Thyroid gland (tissue), 4 donors: ENCODE measurements at places on chromosomes 12 and 14.

DNA sequence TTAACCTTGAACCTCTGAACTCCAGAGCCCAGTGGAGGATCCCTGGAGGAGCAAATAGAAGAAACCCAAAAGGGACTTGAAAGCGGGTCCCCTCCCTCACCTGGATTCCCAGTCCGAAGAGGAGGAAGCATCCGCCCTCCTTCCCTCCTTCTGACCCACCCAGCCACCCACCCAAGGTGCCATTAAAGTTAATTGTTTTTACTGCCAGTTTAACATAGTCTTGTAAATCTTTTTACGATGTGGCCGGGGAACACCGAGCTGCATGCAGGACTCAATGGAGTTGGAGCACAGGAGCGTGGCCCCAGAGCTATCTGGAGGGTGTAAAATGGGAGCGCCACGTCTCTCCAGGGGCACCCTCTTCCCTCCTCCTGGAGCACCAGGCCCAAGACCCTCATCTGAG, 49.9 kb upstream of the TBX3 start:
- no peaks in the 10 kb centered on the region for H3K27me3 ChIP-seq
- peaks cover 3% of the 10 kb centered on the region for H3K4me1 ChIP-seq

- H3K4me1 ChIP-seq: peaks cover 9% of the 10 kb centered on the region
- H3K27ac ChIP-seq: no peak overlapping the region
- no peak for DNase-seq
- H3K36me3 ChIP-seq: no peaks in the 10 kb centered on the region
Observed at GRCh38 chr12:93109551-93110203, 180.6 kb upstream of the EEA1 start.

DNA sequence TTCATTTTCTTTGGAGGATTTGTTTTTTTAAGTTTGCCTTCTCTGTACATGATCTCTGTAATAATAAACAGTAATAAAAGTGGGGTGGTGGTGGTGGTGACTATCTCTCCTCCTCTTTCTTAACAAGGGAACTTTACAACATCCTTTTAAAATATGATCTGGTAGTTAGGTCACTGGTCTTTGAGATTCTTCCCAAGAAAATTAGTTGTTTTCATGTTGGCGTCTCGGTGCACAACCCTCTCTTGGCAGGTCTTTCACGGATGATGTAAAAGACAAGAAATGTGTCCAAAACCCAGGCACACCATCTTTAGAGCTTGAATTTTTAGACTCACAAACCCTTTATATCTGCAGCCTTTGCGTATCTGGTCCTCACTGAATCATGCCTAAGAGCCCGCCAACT, 488.5 kb upstream of the TBX3 start:
- H3K36me3 ChIP-seq: no peaks in the 10 kb centered on the region
- no peak overlapping the region for H3K4me3 ChIP-seq
- no peaks in the 10 kb centered on the region for H3K27me3 ChIP-seq
- H3K27ac ChIP-seq: no peak overlapping the region

DNA sequence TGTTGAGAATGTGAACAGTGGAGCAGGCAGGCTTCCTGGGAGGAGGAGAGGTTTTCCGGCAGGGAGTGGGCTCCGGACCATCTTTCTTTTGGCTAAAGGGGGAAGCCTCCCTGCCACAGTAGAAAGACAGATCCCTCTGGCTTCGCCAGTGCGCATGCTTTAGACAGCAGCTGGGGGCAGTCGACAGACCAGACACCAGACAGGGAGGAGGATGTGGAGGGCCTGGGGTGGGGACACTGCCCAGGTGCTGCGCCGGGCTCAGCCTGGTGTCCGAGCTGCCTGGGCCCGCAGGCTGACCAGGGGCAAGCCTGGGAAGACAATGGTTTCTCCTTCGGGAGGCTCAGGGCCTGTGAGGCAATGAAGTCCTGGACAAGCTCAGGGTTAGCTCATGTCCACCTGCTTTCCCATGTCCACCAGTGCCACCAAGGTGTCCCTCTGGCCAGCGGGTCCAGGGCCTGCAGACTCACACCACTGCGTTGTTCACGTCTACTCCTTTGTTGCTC, 67.3 kb downstream of the PRIMA1 start:
- DNase-seq: no peak
- no peaks in the 10 kb centered on the region for H3K27me3 ChIP-seq
- no peak overlapping the region for H3K4me3 ChIP-seq
- H3K4me1 ChIP-seq: no peaks in the 10 kb centered on the region
- no peak overlapping the region for H3K27ac ChIP-seq

- no peak overlapping the region for H3K27ac ChIP-seq
- no peaks in the 10 kb centered on the region for H3K27me3 ChIP-seq
- H3K4me3 ChIP-seq: no peak overlapping the region
- H3K4me1 ChIP-seq: no peaks in the 10 kb centered on the region
Observed at GRCh38 chr14:97361181-97361580, 564.0 kb downstream of the VRK1 start.

DNA sequence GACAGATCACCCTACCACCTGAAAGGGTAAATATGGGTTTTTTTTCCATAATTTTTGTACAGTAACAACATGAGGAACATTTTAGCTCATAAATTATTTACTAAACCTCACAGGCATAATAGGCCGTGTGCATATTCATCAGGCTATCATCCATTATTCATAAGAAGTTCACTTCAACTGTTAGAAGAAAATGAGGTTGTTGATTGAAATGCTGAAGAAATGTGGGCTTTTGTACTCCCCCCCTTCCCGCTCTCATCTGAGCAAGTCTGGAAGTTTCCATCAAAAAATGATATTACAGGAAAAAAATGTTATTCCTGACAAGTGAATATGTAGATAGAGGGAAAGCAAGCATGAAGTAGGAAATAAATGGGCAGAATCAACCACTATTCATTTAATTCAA, 7.9 kb upstream of the POU6F1 start:
- no peaks in the 10 kb centered on the region for H3K27me3 ChIP-seq
- no peak overlapping the region for H3K27ac ChIP-seq
- H3K4me1 ChIP-seq: no peaks in the 10 kb centered on the region
- DNase-seq: no peak
- no peak overlapping the region for H3K4me3 ChIP-seq

- no peak overlapping the region for H3K4me3 ChIP-seq
- no peaks in the 10 kb centered on the region for H3K4me1 ChIP-seq
- H3K27me3 ChIP-seq: no peaks in the 10 kb centered on the region
- H3K27ac ChIP-seq: no peak overlapping the region
Observed at GRCh38 chr14:33972583-33973081, 21.8 kb upstream of the EGLN3 start.

DNA sequence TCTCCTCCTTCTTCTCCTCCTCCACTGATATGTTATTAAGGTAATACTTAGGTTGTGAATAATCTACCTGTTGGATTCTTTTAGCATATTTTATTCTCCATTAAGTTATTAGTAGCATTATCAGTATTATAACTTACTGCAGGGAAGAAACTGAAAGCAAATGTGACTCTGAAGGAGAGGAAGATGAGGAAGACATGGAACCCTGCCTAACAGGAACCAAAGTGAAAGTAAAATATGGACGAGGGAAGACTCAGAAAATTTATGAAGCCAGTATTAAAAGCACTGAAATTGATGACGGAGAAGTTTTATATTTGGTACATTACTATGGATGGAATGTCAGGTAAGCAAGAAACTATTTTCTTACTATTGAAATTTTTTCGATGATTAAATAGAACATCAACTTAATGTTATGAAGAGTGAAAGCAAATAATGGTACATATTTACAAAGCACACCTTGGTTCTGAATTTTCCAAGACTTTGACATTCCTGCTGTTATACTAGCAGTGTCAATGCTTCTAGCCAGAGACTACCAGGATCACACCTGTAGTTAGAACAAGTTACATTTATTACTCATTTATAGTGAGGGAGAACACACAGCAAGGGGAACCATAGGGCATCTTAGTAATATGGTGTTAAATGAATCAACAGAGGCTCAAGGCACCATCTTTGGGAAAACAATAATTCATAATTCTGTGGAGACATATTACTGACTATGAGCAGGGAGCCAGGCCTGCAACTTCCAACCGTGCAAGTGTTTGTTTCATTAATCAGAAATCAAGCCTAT, 42.0 kb upstream of the TOMM20L start:
- peak overlapping the region; percentile 6 for H3K27ac ChIP-seq
- no peak for DNase-seq
- H3K36me3 ChIP-seq: peaks cover 25% of the 10 kb centered on the region
- H3K4me3 ChIP-seq: no peak overlapping the region
- no peaks in the 10 kb centered on the region for H3K27me3 ChIP-seq

GRCh38 chr14:95064256-95064655, 93.1 kb downstream of the DICER1 start:
- no peaks in the 10 kb centered on the region for H3K36me3 ChIP-seq
- no peak for DNase-seq
- no peaks in the 10 kb centered on the region for H3K4me1 ChIP-seq
- H3K27ac ChIP-seq: no peak overlapping the region
- H3K27me3 ChIP-seq: no peaks in the 10 kb centered on the region

GRCh38 chr12:122452701-122453285, 30.3 kb upstream of the CLIP1 start:
- no peak for DNase-seq
- H3K36me3 ChIP-seq: no peaks in the 10 kb centered on the region
- H3K4me3 ChIP-seq: no peak overlapping the region
- H3K4me1 ChIP-seq: peaks cover 13% of the 10 kb centered on the region
- H3K27me3 ChIP-seq: no peaks in the 10 kb centered on the region

GRCh38 chr12:108511633-108512540, 3.2 kb upstream of the FICD start:
- no peak overlapping the region for H3K4me3 ChIP-seq
- H3K4me1 ChIP-seq: peaks cover 11% of the 10 kb centered on the region
- peak overlapping the region; percentile 12 for H3K27ac ChIP-seq
- H3K27me3 ChIP-seq: no peaks in the 10 kb centered on the region
